ENCODE measurements at places on chromosomes 4 and X.

GRCh38 chrX:65589304-65589703 is 54.7 kb upstream of the LAS1L start:
- DNase-seq: no peak

- DNase-seq: peak; percentile 51
Observed at GRCh38 chr4:142558851-142559250, 287.2 kb downstream of the INPP4B start.

DNA sequence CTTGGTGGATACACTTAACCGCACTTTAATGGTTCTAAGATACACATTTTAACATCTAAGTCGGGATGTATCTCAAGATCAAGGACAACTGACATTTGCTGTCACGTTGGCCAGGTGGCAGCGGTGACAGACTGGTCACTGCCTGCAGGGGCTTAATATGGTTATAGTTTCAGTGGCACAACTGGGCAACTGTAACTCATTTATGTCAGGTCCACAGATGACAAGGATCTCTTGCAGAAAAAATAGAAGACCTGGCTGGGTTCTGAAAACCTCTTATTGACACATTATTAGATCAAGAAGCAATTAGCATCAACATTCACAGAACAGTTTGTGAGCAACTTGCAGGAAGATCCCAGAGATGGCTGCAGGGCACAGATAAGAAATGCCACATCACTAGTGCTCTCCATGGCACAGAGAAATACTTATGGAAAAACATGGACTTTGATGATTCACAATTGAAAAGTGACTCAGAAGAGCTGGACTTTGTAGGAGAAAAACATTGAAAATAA is 99.6 kb upstream of the SORBS2 start:
- DNase-seq: peak; percentile 17

- no peak for DNase-seq
Observed at GRCh38 chrX:71990518-71990917, 79.9 kb downstream of the NHSL2 start.

- DNase-seq: no peak
Observed at GRCh38 chrX:106300239-106300638, 132.1 kb downstream of the PWWP3B start.

- peak; percentile 64 for DNase-seq
Observed at GRCh38 chr4:110636680-110637407, 14.0 kb upstream of the PITX2 start.

GRCh38 chrX:14528629-14529289 is 577 bp upstream of the GLRA2 start:
- peak; percentile 54 for DNase-seq

- peak; percentile 76 for DNase-seq
Observed at GRCh38 chr4:76689145-76689817, 208.7 kb downstream of the SOWAHB start.

DNA sequence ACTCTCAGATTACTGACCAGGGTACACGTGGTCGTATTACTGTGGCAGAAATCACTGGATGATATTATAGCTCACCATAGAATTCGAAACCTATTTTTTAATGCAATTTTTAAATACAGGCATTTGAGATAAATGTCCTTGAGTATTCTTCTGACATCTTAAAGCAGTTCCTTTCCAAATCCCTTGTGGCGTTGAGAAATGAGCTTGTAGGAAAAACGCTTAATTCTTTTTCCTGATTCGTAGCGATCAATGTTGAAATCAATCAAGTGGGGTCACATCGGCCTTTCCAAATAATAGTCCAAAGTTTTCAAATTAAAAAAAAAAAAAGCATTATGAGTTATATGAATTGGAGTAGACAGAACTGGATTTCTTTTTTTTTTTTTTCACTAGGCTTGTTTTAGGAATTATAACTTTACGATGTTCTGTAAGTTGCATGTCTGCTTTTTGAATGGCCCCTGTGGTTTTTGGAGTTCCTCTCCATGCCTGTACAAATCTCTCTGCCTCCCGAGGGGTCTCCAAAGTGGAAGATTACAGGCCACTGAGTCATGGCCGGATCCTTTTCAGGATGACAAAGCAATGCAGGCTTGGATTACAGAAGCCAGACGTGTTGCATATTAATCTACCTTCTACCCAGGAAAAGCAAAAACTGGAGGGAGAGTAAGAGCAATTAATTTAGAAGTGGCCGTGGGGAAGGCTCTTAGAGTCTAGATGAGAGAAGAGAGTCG is 226.1 kb downstream of the SHOX start:
- no peak for DNase-seq

DNA sequence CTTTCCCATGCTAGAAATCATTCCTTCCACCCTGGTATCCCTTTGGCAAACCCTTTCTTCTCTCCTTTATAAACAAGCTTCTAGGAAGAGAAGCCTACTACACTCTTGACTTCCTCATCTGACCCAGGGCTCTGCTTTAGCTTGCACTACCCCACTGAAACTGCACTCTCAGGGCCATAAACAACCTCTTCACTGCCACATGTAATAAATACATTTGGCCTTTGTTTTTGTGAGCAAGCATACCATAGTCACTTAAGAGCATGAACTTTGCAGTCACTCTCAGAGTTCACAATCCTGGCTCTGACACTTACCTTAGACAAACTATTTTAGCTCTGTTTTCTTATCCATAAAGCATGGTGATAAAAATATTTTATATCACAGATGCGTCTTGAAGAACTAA is 50.7 kb upstream of the USP38 start:
- no peak for DNase-seq

GRCh38 chr4:161254375-161254774 is 909.4 kb downstream of the FSTL5 start:
- no peak for DNase-seq

- peak; percentile 50 for DNase-seq
Observed at GRCh38 chr4:114780205-114780604, 181.6 kb downstream of the UGT8 start.

DNA sequence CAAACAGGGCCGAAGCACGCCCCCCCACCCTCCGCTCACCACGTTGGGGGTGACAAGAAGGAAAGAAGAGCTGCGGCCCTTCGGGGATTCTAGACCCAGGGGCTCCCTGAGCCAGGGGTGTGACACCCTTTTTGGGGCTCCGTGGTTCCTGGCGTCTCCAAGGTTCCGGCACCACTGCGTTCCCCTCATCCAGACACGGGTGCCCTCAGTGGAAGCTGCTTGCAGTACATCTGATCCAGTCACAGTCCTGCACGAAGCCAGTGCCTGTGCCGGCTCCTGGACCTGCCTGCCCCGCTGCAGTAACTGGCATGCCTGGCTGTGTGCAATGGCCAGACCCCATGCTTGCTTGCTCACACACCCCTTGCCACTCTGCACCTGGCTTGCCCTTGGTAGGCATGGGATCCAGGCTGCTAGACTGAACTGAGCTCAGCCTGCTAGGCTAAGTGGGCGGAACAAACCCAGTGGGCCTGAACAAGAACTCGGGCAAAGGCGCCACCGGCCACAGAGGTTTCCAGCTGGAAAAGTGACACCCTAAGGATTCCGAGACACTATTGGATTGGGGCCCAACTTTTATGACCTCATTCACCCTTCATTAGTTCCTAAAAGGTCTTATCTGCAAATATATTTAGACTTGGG is 420.4 kb upstream of the AGA start:
- no peak for DNase-seq

GRCh38 chr4:88335092-88335665 is 43.5 kb upstream of the HERC6 start:
- DNase-seq: no peak

GRCh38 chrX:70901465-70901864 is 7.0 kb downstream of the TEX11 start:
- DNase-seq: no peak

- peak; percentile 85 for DNase-seq
Observed at GRCh38 chr4:140071806-140072205, 82.2 kb downstream of the MAML3 start.

- no peak for DNase-seq
Observed at GRCh38 chrX:829145-829544, 198.6 kb downstream of the SHOX start.

GRCh38 chrX:75155447-75155826 is 646 bp downstream of the ABCB7 start:
- peak; percentile 21 for DNase-seq

GRCh38 chrX:41607264-41607832 is 81.4 kb upstream of the GPR34 start:
- no peak for DNase-seq

DNA sequence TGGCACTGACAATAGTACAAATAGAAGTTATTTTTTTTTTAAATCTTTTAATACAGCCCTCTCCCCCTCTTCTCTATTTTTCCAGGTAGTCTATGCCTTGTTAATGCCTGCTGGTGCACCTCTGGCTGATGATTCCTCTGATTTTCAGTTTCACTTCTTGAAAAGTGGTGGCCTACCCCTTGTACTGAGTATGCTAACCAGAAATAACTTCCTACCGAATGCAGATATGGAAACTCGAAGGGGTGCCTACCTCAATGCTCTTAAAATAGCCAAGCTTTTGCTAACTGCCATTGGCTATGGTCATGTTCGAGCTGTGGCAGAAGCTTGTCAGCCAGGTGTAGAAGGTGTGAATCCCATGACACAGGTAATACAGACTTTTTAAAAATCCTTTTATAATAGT is 99.1 kb downstream of the USP9X start:
- no peak for DNase-seq

DNA sequence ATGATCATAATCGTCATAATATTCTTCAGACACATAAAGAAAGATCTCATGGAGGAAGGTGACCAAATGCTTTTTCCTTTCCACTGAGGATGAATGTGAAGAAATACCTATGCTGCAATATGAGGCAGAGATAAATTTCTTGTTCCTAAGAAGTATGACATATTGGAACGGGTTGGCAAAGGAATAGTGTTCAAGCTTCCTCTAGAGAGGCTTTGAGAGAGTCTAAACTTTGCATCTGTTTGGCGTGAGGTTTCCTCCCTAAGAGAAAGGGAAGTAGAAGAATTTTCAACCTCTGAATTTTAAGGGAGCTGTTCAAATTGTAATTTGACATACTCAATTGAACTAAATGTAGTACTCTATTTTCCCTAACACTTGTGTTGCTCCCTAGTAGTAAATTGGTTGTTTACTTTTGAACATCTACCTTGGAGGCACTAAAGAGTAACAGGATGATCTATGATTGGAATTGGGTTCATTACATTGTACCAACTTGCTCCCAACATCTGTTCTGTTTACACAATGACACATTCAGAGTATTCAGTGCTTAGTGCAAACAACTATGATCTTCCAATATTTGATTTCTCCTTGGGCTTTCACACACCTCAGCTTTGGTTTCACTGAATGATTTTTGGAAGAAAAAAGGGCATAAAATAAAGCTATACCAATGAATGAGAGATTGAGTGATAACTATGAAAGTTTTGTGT is 122.0 kb downstream of the CORIN start:
- DNase-seq: no peak

GRCh38 chr4:14237911-14238310 is 610.4 kb upstream of the BOD1L1 start:
- no peak for DNase-seq

DNA sequence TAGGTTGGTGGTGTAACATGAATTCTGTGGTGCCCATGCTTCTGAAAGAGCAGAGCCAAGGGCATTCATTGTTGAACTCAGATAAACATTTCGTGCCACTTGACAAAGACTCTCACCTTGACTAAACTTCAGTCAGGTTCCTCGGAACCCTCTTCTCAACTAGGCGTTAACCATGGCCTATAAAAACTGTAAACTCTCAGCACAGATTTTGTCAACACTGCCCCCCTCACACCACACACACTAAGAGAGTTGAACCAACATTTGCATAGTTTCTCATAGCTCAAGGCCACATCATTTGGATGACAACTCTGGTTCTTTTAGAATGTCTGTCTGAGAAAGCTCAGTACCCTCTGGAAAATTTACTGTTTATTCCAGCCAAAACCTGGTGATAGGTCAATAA is 28.1 kb downstream of the CASP6 start:
- no peak for DNase-seq

- no peak for DNase-seq
Observed at GRCh38 chrX:71636438-71637252, 18.3 kb upstream of the CXCR3 start.

- peak; percentile 35 for DNase-seq
Observed at GRCh38 chrX:71536285-71536684, 3.4 kb downstream of the OGT start.

GRCh38 chr4:138158746-138159297 is 83.3 kb downstream of the SLC7A11 start:
- DNase-seq: peak; percentile 62

- DNase-seq: peak; percentile 13
Observed at GRCh38 chr4:87122252-87122651, 98.2 kb downstream of the KLHL8 start.

- no peak for DNase-seq
Observed at GRCh38 chrX:64427281-64427680, 32.0 kb upstream of the MTMR8 start.

- DNase-seq: no peak
Observed at GRCh38 chr4:38106886-38107514, 146.8 kb downstream of the PTTG2 start.

DNA sequence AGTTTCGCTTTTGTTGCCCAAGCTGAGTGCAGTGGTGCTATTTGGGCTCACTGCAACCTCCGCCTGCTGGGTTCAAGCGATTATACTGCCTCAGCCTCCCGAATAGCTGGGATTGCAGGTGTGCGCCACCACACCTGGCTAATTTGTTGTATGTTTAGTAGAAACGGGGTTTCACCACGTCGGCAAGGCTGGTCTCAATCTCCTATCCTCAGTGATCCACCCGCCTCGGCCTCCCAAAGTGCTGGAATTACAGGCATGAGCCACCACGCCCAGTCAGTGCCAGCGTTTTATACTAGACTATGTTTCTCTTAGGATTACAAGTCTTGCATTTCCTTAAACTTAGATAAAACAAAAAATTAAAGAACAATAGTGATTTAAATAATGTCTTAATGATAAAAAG is 13.0 kb downstream of the KLF3 start:
- no peak for DNase-seq

GRCh38 chrX:39729981-39730661 is 367.6 kb downstream of the BCOR start:
- DNase-seq: no peak

DNA sequence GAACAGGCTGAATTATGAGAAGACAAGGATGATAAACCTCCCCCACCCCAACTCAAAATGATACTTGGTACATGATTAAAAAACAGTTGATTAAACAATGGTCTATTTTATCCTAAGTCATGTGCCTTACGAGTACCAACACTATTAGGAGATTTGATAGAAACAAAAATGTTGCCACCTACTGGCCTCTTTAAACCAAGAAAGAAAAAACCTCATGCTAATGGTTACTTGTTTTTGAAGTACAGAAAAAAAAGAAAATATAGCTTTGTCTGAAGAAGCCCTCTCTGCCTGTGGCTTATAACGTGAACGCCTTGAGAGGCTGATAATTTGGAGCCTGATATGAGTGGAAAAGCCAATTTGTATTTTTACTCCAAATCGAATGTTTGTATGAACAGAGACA is 538.2 kb downstream of the DMD start:
- DNase-seq: no peak

DNA sequence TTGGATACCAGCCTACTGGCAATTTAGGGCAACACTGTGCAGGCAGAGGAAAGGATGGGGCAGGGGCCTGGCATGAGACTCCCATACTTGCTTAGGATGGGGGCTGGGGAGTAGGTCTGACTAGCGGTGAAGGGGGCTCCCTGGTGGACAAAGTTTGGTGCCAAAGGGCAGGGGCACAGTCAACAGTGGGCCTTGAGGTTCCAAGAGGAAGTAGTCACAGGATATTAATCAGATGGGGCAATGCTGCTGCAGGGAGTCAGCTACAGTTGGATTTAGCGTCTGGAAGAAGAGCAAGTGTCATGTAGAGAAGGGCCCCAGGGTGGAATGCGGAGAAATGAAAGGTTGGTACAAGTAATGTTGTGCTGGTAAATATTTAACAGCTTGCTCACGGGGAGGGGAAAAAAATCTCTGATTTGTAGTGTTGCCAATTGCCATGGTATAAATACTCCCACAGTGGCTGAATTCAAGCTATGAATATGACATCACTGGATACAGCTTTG is 139.4 kb downstream of the PJA1 start:
- peak; percentile 20 for DNase-seq

- DNase-seq: peak; percentile 59
Observed at GRCh38 chr4:168882650-168883233, 127.3 kb downstream of the CBR4 start.

Measured in adipocyte (in vitro differentiated cells).